ENCODE measurements at places on chromosomes 16 and 17.

DNA sequence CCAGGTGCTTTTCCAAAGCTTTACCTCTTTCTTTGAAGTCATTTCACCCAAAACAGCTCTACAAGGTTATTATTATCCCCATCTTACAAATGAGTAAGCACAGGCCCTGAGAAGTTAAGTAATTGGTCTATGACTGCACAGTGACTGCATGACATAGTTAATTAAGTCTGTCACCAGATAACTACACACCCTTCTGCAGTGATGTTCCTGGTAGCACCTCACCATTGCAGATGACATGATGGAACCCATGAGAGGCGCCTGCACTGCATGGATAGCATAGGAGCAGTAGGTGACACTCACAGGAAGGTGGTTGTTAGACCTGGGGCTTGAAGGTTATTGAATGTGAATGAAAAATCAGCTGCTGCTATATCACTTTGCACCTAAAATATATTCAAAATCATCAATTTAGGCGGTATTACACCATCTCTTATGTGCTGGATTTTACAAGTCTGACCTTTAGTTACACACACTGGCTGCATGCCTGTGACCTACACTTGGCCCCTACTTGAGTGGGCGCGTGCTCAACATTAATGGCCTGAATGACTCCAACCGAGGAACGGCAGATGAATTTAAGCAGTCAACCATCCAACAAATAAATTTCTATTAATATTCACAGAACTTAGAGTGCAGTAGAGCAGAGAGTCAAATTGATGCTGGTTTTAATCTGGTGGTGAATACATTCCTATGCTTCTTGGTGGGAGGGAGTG lies 239.6 kb downstream of the CDH11 start:
- DNase-seq = no peak

- peak; percentile 68 for DNase-seq
These were observed 230.4 kb downstream of the PARN start for GRCh38 chr16:14399378-14400284.

GRCh38 chr17:65057531-65058090 lies 1.1 kb upstream of the GNA13 start:
- peak; percentile 90 for DNase-seq

GRCh38 chr16:626787-627453 lies 3.9 kb upstream of the WFIKKN1 start:
- DNase-seq = peak; percentile 88

- DNase-seq = no peak
These were observed 35.5 kb upstream of the RPH3AL start for GRCh38 chr17:388087-388486.

DNA sequence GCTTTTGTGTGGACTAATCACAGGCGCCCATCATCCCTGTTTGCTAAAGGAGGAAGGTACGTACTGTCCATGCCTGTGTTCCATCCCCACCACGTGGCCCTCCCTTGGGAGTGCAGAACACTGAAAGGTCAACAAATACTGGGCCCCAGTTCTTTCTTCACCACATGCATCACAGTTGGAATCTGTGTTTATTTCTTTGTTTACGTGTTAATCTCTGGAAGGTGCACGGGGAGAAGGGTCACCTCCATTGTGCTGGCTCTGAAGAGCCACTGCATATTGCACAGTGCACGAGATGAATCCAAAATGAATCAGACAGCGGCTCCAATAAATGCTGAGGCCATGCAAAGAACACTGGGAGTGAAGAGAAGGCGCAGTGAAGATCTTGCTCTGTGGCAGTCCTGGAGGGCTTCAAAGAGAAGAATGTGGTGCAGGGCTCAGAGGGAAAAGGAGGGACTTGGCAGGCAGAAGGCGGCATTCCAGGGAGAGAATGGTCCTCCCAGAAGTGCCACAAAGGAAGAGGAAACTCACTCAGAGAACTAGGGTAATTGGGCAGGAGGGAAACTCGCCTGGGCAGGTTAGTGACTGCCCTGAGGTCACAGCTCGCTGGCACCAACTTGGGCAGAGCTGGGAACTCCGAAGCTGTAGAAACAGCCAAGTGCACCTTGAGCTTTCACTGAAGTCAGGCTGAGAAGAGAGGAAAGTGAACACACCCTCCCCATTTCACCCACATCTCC lies 3.7 kb downstream of the RPH3AL start:
- peak; percentile 69 for DNase-seq

GRCh38 chr16:72991211-72991610 lies 56.7 kb downstream of the ZFHX3 start:
- no peak for DNase-seq

- no peak for DNase-seq
These were observed 2.5 kb downstream of the SSH2 start for GRCh38 chr17:29927546-29927945.
